GM12892 (cell line): ENCODE measurements at places on chromosomes 12 and 14.

DNA sequence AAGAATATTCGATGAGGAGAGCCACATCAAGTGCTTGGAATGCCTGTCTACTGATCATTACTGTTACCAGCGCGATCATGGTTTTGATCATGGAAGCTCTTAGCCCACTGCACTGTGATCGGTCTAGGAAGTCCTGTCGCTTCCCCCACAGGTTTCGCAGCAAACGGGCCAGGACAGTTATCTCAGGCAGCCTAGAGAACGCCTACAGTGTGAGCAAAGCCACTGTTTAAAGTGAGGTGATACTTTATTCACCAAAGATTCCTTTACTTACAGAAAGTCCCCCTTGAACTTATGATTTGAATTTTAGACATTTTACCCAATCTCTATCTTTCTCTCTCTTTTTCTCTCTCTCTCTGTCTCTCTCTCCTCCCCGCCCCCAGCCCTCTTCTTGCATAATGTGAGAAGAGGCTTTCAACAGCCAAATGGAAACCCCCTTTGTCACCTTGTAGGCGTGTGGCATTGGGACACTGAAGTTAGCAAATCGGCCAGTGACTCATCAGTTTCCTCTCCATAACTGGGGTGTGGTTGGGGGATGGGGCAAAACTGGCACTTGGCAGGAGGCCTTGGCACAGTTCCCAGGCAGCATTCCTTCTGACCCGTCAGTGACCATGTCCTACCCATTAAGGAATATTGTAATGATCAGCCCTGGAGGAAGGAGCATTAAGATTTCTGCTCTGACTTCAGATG lies 214.8 kb downstream of the CHST11 start:
- peak; percentile 42 for DNase-seq

DNA sequence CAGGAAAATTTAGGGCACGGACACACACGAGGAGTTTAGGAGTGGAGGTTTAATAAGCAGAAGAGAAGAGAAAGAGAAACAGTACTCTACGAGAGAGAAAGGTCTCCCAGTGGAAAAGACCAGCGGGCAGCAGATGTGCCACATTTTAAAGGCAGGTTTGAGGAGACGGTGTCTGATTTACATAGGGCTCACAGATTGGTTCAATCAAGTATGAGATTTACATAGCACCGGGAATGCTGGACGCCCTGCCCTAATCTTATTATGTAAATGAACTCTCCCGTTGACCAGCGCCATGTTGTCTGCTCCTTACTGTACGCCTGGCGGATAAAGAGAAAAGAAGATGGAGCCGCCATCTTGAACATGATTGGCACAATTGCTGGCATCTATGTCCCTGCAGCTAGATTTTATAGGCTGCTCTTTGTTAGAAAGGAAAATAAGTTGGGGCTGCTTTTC lies 17.9 kb downstream of the NFKBIA start:
- DNase-seq, result no peak

DNA sequence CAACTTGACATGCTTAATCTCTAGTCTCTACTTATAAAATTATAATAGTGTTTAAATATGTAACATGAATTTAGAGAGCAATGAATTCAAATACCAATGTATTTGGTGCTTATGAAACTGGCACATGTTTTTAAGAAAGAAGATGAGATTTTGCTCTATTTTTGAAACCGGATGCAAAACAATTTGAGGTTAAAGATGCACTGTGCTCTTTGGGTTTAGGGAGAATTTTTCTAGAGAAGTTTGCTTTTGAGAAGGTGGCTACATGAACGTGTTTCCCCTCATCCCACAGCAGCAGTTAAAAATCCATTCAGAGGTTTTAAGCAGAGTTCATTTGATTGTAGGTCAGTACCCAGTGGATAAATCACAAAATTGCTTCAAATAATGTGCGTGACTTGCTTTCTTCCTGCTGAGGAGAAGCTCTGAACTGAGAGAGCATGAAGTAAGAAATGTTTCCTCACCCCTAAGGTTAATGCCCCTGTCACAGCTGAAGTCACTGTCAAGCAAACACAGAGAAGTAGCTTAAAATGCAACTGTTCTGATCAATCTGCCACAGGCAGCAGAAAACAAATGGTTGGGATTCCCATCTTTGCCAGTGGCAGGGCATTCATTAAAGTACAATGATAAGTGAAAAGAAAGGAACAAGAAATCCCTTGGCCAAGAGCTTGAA lies 241.9 kb upstream of the SYT1 start:
- no peak for DNase-seq

DNA sequence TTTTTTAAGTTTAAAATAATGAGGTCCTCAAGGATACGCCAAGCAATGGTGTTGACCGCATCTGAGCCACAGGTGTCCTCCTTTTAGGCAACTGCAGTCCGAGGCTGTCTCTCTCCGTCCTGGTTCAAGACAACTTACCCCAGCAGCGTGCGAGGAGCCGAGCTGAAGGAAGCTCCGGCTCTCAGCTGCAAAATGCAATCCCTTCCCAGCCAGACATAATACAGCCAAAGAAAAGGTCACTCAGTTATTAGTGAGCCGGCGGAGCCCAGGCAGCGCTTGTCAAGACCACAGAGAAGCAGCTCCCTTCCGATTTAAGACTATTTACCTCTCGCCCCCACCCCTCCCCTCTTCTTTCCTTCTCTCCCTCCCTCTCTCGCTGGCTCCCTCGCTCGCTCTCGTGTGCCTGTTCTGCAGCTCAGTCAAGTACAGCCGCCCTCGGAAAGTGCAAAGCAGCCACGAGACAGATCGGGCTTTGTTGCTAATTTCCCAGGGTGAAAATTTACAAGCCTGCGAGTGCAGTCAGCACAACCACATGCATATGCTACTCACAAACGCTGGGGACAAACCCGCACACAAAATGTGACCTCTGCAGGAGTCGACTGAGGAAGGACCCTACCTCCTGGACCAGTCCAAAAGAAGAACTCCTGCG lies 363 bp upstream of the LMO3 start:
- no peak for DNase-seq

DNA sequence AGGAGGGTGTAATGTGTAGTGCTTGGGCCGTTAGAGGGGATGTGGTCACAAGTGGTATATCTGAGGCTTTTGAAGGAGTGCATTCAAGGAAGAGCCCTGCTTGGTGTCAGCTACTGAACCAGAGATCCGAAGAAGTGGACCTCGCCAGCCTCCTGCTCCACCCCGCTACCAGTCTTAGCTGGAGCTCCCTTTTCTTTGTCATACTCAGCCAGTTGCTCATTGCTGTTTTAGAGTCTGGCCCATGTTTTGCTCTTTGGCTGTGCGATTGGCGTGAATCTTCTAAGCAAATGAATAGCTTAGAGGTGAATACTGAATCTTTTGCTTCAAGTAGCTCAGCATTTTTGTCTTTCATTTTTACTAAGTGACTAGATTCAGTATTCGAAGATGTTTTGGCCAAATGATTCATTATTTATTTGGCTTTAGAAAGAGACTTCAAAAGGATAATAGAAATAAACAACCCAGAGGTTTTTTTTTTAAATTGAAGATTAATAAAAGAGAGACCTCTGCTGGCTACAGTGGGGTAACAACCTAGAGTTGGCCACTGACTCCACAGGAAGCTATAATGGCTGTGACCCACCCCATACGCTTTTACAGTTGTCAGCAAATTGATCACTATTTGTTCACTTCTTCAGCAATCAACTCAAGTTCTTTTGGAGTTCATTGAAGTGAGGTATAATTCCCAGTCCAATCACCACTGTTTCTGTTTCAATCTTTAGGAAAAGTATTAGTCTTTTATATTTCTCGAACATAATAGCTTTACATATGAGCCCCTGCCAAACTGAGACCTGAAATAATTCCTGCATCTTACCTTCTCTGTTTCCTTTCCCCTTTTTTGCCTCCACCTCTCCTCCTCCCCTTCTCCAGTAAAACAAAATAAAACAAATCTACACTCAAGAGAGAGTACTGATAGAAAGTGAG lies 19.9 kb downstream of the CDKN1B start:
- no peak for DNase-seq

DNA sequence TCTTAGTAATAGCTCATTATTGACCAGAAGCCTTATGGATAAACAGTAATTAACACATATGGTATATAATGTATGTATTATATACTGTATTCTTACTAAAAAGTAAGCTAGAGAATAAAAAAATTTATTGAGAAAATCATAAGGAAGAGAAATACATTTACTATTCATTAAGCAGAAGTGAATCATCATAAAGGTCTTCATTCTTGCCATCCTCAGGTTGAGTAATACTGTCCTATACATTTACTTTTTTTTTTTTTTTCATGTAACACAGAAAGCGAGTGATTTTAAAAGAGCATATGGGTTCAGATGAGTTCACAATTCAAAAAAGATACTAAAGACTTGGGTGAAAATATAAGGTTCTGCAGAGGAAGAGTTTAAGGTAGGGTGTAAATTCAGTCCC lies 152.5 kb downstream of the TGFB3 start:
- no peak for DNase-seq

DNA sequence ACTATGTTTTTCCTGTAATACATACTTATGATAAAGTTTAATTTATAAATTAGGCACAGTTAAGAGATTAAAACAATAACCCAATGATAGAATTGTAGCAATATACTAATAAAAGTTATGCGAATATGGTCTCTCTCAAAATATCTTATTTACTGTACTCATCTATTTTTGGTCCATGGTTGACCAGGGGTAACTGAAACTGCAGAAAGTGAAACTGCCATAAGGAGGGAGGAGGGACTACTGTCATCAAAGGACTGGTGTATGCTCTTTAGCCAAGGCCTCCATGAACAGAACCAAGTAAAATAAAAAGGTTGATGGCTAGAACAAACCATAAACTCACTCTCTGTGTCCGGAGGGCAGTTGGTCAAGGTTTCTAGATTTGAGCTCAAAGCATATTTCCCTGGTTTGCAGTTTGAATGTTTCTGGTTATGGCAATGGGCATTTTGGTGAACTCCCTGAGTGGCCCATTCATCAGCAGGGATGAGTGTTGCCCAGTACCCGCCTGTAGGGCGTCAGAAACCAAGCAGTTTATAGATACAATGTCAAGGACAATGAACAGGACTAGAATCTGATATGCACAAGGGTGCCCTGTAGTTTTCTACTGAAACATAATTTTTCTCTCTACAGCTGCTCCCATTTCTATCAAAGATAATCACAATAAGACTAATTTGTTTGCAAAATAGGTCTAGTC lies 19.8 kb downstream of the LEMD3 start:
- DNase-seq, result no peak

GRCh38 chr12:77767756-77768343 lies 62.8 kb upstream of the NAV3 start:
- DNase-seq, result no peak

DNA sequence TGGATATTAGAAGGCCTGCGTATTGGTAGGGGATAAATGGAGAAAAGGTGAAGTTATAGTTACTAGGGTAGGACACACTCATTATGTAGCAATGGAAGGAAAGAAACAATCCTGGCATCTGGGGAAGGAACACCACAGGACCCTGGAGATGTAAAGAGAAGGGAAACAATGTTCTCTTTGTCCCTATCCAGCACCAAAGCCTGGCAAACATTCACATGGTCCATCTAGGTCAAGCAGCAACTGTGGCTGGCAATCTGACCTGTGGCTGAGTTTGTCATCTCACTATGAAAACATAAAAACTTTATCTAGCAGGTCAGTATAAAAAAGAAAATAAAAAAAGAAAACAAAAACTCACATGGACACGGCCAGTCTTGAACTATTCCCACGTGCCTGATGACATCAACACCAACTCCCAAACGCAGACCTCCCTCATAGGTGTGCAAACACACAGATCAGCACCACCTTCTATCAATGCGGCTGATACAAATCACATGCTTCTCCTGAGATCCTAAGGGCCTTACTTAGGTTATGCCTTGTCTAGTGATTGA lies 2.6 kb downstream of the POMT2 start:
- DNase-seq, result no peak

GRCh38 chr14:51674294-51675002 lies 22.7 kb downstream of the FRMD6 start:
- no peak for DNase-seq

DNA sequence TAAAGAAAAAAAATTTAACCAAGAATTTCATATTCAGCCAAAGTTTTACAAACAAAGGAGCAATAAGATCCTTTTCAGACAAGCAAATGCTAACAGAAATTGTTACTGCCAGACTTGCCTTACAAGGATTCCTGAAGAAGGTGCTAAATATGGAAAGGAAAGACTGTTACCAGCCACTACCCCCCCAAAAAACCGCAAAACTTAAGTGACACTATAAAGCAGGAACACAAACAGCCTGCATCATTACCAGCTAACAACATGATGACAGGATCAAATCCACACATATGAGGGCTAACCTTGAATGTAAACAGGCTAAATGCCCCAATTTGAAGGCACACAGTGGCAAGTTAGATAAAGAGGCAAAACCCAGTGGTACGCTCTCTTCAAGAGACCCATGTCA lies 55.7 kb downstream of the APOBEC1 start:
- no peak for DNase-seq

GRCh38 chr12:6606331-6607131 lies 648 bp downstream of the CHD4 start:
- DNase-seq, result peak; percentile 50

DNA sequence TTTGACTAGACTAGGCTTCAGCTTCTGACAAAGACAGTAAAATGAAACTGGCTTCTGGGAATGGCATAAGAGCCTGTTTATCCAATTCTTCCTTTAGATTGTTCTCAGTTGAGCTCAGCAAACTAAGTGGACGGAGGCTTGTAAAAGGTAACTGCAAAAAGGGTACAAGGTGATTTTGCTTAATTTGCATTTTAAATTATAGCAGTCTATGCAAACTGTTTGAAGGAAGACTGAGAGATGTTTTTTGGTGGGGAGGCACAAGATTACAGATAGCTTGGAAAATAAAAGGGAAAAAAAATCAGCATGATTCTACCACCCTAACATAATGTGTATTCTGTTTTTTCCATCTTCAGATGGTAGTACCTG lies 5.0 kb downstream of the SUSD6 start:
- no peak for DNase-seq

GRCh38 chr14:105453847-105454246 lies 20.8 kb upstream of the CRIP2 start:
- DNase-seq, result no peak

GRCh38 chr12:132541996-132542395 lies 52.0 kb downstream of the FBRSL1 start:
- DNase-seq, result no peak

GRCh38 chr12:46403719-46404070 lies 31.1 kb upstream of the SLC38A2 start:
- DNase-seq, result no peak

GRCh38 chr14:92217936-92218335 lies 96.2 kb downstream of the CPSF2 start:
- no peak for DNase-seq

GRCh38 chr12:73531752-73532151 lies 1005.9 kb upstream of the ATXN7L3B start:
- DNase-seq, result no peak

GRCh38 chr12:74790931-74791330 lies 253.3 kb downstream of the ATXN7L3B start:
- DNase-seq, result no peak
